Suppressor macrophage (primary cell): ENCODE measurements at places on chromosomes 12 and 14.

DNA sequence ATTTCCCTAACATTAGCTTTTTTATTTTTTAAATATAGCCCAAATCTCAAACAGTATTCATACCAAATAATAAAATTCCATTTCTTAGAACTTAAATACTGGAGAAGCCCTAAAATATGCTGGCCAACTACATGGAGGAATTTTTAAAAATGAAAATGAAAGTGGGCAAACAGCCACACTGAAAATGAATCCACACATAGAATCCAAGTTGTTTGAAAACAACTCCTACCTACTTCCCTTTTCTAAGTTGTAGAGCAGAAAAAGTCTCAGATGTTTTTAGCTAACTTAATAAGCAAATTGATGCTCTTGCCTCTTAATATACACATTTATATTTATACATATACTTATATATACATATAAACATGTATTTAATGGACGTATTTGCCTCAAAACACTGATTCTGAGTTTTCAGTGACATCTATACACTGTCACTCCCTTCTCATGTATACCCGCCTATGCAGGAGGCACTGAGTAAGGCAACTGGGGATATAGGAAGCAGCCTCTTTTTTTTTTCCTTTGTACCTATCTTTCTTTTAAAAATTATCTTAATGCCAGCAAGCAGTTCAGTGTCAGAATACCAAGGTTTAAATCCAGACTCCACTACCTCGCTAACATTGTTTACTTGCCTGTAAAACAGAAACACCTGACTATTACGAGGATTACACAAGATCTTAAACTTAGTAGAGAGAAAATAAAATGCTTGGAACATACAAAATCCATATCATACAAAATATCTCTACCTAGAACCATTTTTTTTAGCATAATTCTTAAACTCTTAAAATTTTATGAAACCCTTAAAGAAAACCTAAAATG is 13.3 kb downstream of the DICER1 start:
- peak; percentile 25 for DNase-seq

GRCh38 chr12:92370828-92371227 is 225.2 kb upstream of the BTG1 start:
- DNase-seq: no peak

- no peak for DNase-seq
Measured at GRCh38 chr14:54747616-54748015, 155.0 kb downstream of the GCH1 start.

DNA sequence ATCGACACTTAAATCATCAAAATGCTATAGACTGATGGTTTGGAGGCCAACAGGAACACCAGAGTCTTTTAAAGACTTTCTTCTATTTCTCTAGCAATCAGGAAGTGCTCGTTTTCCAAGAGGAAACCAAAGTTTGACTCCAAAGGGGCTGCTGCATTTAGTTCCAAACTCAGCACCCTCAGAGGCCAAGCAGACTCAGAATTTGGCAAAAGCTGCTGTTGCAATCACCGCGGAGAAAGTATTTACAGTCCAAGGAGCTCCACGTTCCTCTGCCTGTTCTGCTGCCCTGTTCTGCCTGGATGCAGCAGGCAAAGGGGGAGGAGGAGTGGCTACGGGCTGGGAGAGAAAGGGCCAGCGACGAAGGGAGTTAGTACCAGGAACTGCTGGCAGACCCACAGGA is 325.1 kb downstream of the BCL11B start:
- DNase-seq: no peak

DNA sequence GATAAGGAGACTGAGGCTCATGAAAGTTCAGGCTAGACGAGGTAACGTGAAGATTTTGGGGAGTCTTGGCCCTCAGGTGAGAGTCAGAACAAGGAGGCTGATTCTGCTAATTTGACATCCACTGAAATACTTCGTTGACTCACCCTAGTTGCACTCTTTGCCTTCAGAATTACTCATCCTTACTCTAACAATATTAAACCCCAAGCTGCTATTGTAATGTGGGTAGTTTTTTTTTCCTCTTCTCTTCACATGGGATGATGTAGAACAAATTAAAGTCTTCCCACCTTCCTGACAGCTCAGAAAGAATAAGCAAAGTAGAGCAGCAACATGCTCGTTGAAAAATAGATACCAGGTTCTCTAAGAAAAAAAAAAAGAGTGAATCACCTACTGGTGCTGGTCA is 22.0 kb upstream of the SRRM4 start:
- DNase-seq: no peak

DNA sequence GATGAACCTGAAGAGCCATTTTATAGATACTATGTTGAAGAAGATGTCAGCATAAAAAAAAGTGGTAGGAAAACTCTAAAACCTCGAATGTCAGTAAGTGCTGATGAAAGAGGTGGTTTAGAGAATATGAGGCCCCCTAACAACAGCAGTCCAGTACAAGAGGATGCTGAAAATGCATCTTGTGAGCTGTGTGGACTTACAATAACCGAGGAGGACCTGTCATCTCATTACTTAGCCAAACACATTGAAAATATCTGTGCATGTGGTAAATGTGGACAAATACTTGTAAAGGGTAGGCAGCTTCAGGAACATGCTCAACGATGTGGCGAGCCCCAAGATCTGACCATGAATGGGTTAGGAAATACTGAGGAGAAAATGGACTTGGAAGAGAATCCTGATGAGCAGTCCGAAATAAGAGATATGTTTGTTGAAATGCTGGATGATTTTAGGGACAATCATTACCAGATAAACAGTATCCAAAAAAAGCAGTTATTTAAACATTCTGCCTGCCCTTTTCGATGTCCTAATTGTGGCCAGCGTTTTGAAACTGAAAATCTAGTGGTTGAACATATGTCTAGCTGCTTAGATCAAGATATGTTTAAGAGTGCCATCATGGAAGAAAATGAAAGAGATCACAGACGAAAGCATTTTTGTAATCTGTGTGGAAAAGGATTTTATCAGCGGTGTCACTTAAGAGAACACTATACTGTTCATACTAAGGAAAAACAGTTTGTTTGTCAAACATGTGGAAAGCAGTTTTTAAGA is 17.8 kb upstream of the HSPA2 start:
- DNase-seq: no peak

DNA sequence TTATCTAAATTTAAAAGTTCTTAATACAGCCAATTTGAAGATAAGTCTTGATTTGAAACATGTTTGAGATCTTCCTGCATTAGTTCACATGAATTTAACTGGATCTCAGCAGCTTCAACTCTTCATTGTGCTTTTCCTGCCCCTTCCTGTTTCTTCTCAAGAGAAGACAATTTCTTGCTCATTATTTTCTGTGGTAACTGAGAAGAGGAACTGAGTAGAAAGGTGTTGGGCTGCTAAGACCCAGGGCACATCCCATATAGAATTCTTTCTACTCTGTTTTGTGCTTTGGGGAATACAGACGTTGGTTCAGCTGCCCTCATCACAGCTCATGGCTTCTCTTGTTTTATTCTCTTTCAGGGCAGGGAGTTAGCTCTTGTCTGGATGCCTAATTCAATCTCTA is 110.2 kb downstream of the SNAPC1 start:
- peak; percentile 44 for DNase-seq

DNA sequence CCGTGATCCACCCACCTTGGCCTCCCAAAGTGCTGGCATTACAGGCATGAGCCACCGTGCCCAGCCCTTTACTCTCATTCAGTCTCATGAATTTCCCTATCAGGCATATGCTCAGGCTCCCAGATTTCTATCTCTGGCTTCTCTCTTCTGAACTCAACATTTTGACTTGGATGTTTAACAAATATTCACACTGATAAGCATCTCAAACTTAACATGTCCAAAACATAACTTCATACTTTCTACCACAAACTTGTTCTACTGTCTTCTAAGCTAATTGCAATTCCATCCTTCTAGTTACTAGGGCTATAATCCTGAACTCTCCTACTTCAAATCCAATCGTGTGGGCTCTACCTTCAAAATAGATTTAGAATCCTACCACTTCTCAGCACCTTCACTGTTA is 73.9 kb upstream of the PAWR start:
- DNase-seq: no peak

- peak; percentile 47 for DNase-seq
Measured at GRCh38 chr12:55037351-55037987, 17.7 kb downstream of the NEUROD4 start.

- DNase-seq: no peak
Measured at GRCh38 chr14:75392686-75393641, 34.9 kb upstream of the JDP2 start.

DNA sequence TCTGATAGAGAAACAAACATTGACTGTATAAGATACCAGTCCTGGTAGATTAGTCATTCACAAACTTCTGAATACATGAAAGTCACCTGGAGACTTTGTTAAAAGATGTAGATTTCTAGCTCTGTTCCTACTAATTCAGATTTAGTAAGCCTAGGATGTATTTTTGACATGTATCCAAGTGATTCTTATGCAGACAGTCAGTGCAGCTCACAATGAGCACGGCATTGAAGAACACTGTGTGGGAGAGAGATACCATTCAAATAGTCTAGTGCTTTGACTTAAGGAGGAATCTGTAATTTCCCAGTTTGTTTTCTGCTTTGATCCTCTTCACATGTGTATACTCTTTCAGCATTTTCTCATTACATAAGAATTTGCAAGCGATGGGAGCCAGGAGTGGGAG is 68.7 kb upstream of the STXBP6 start:
- no peak for DNase-seq

- DNase-seq: no peak
Measured at GRCh38 chr12:29382251-29382650, 1.3 kb upstream of the ERGIC2 start.

DNA sequence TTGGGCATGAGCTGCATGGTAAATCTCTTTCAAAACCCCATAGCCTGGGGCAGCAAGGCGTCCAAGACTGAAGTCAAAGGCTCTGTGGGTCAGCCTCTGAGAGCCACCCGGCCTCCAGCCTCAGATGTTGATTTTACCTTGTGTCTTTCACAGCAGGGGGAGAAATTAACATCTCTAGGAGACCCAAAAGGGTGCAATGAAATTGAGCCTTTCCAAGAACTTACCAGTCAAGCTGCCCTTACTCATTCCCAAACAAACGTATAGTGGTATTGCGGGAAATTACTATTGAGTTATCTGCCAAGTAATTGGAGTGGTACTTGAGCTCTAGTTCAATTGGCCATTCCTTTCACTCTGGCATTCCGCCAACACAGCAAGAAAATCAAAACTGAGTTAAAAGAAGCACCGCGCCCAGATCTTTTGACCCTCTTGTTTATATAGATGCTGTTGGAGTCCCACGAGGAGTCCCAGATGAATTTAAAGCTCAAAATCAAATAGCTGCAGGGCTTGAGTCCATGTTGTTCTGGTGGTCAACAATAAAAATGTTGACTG is 380.7 kb upstream of the SYT1 start:
- no peak for DNase-seq

DNA sequence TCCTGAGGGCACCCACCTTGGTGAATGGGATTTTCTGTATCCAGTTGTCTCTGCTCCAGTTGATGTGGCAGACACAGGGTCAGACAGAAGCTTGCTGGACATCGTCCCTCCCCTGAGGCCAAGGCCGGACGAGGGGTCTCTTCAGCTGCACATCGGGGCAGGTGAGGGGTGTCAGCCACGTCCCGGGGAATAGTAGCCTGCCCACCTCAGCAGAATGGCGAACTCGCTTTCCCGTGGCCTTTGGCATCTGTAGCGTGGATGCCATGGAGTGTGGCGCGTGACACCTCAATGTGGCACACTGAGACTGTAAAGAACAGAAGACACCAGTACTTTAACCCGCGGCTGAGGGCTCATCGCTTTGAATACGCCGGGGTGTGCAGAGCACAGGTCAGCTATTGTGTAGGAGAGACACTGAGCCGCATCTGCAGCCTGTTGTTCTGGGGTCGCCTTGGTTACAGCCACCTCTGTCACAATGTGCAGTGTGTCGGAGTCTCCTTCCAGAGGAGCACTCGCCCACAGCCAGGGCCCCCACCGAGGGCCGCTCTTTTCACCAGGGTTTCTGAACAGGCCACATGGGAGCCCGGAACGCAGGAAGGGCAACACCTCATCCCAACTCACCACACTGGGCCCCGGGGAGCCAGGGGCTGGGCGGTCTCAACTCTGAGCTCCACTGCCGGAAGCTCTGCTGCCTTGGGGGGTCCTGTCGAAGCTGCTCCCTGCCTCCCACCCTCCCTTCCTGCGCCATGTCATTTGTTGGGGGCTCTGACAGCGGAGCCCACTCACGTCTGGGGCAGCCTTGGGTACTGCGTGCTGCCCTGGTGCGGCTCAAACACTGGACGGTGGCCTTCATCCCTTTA is 77.0 kb downstream of the ADGRD1 start:
- DNase-seq: no peak

- DNase-seq: no peak
Measured at GRCh38 chr12:22447223-22447622, 97.1 kb downstream of the C2CD5 start.

DNA sequence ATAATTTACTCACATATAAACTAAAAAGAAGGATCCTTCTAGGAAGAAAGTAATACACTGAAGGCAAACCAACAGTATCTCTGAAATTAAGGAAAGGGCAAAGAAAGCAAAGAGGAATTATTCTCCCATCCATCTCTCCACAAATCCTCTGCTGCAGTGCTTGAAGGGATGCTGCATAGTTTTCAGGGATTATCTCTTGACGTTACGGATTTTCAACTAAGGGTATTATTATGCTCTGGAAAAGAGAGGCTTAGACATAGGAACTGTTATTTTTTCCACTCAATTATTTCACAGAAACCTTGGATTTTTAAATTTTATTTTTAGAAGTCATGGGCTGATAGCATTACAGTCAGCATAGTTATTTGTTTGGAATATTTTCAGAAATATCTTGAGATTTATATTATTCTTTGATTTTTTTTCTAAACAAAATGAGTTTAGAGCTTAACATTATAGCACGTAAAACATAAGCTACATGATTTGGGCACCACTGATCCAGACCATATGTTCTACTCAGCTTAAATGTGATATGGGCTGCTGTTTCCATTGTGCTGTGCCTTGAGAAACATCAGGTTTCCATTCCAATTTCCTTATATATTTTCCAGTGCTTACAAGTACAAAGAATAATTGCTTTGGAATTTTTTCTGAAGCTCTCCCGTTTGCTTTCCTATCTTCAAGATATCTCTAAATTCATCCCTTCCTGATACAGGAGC is 57.9 kb upstream of the DCN start:
- no peak for DNase-seq

GRCh38 chr14:76870166-76870565 is 44.0 kb downstream of the LRRC74A start:
- no peak for DNase-seq

GRCh38 chr12:92533280-92533890 is 169.4 kb upstream of the PLEKHG7 start:
- DNase-seq: no peak

- DNase-seq: no peak
Measured at GRCh38 chr12:46944771-46945170, 119.0 kb upstream of the SLC38A4 start.
